ENCODE measurements at places on chromosomes 11 and 22. TPM values are rescaled to one million over a fixed set of nuclear protein-coding genes. Genes with fewer than 3 reads are reported as not detected.

Gene PTPRCAP
- 0.15 TPM for total RNA-seq

Gene LAMTOR1
- 166 TPM for total RNA-seq

Gene CEND1
- total RNA-seq = 2.3 TPM

Gene YPEL4
- 0.32 TPM for total RNA-seq

Gene OR10D3
- not detected for total RNA-seq

Gene KBTBD4
- total RNA-seq = 17.4 TPM

Gene OR2AG2
- not detected for total RNA-seq

Gene GGTLC2
- total RNA-seq = not detected

Measured in A549 treated with GW870086 at 1 μM for 4 hours (cell line).